ENCODE measurements at places on chromosomes 4 and X.

GRCh38 chrX:132482632-132483031 lies 6.2 kb downstream of the MBNL3 start:
- no peak for DNase-seq

- no peak for DNase-seq
Measured at GRCh38 chrX:54921427-54922021, 900 bp downstream of the TRO start.

GRCh38 chr4:122917731-122918130 lies 4.7 kb downstream of the NUDT6 start:
- no peak for DNase-seq

GRCh38 chr4:93030670-93031069 lies 726.9 kb downstream of the GRID2 start:
- no peak for DNase-seq

GRCh38 chrX:19724409-19724808 lies 163.0 kb downstream of the SH3KBP1 start:
- DNase-seq, result no peak

GRCh38 chr4:154983714-154984113 lies 202.6 kb downstream of the RBM46 start:
- DNase-seq, result no peak

DNA sequence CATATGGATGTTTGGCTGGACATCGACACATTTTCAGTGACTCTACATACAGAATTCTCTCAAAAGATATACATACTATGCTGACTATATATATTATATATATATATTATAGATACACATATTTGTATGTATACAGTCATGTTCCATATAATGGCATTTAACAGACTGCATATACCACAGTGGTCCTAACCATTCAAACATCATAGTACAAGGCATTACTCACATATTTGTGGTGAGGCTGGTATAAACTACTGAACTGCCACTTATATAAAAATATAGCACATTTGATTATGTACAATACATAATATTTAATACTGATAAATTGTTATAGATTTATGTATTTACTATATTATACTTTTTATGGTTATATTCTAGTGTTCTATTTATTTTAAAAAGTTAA lies 168.5 kb downstream of the IL15 start:
- DNase-seq, result no peak

DNA sequence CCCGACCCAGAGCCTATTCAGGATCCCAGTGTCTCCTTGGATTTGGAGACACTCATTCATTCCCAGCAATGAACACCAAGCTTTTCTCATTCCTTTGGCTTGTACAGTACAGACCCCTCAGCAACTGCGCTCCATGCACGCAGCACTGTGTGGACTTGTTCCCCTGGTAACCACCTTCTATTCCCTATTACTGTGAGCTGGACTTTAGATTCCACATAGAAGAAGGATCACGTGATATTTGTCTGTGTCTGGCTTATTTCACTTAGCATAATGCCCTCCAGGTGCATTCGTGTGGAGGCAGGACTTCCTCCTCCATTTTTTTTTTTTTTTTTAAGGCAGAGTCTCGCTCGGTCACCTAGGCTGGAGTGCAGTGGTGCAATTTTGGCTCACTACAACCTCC lies 106.4 kb downstream of the PHKA2 start:
- DNase-seq, result peak; percentile 6

GRCh38 chrX:29992083-29992482 lies 223.3 kb upstream of the MAGEB2 start:
- DNase-seq, result no peak

Data from NCI-H2029 treated with DMSO at 0.1 percent for 48 hours (cell line).